Activated CD4-positive, alpha-beta T cell treated with anti-CD3 and anti-CD28 coated beads, Interleukin-2, amount 50 U/mL, for 4 hours (primary cell): ENCODE measurements at places on chromosomes 5 and 9.
A peak's percentile ranks its signal among the peaks of the same experiment; 100 is the strongest.

GRCh38 chr5:76425928-76426804, 23.1 kb downstream of the IQGAP2 start:
- DNase-seq = no peak

DNA sequence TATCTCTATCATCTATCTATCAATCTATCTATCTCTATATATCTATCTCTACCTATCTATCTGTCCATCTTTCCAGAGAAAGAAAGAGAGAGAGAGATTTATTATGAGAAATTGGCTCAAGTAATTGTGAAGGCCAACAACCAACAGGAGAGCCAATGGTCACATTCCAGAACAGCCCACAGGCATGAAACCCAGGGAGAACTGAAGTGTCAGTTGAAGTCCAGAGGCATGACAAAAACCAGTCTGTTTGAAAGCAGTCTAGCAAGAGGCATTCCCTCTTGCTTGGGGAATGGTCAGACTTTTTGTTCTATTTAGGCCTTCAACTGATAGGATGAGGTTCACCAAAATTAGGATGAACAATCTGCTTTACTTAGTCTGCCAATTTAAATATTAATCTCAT, 87.6 kb upstream of the PLCXD3 start:
- DNase-seq = no peak

GRCh38 chr5:98927242-98927988, 1.4 kb downstream of the CHD1 start:
- peak; percentile 57 for DNase-seq

GRCh38 chr5:149088686-149089085, 25.8 kb upstream of the SH3TC2 start:
- no peak for DNase-seq

GRCh38 chr5:20213803-20214202, 225.8 kb upstream of the CDH18 start:
- DNase-seq = no peak

DNA sequence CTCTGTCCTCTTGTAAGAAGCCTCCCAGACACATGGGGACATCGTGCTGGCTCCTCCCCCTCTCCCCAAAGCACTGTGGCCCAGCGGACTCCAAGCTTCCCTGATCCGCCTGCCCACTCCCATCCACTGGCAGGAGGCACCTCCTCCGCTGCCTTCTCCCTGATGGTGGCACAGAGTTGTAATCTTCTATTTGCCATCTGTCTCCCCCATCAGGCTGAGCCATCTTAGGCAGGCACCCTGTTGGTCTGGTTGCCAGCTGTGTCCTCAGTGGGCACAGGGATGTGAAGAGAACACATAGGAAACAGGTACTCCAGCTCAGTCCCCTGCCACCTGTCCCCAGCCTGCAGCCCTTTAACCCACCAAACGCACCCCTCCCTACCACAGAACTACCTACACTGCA, 5.4 kb upstream of the ZDHHC12 start:
- no peak for DNase-seq

- no peak for DNase-seq
Observed at GRCh38 chr5:116453988-116454411, 120.6 kb downstream of the SEMA6A start.

DNA sequence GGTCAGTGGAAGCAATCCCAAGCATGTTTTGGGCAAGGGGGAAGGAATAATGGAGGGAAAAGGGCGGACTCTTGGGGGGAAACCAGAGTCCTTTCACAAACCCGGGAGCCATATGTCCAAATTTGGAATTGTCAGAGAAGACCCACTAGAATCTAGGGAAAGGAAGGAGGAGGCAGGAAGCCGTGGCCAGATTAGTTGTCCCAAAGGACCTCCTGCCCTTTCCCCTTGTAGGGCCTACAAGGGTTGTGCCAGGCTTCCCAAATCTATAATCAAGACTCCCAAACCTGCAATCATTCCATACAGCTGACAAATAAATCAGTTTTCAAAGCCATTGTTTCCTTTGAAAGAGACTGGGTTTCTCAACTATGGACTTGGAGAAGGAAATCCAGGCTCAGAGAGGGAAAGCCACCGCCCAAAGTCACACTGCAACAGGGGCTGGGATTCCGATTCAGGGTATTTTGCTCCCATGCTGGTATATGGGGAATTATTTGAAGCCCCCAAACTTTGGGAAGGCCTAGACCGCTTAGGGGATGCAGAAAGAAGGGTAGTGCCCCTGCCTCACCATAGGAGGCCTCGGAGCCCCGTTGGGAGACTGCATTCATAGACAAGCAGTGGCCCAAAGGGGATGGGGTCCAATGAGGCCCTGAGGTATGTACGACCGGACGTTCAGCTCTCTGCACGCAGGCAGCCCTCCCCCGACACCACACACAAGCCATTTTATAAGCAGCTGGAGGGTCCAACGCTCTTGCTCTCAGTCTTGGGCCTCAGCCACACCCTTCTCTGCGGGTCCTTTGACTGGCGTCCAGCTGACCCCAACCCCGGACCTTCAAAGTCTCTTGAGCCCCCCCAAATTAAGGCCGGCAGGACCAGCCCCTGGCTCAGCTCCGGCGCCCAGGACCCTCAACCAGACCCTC, 815 bp downstream of the ANXA6 start:
- no peak for DNase-seq

GRCh38 chr9:69314547-69314946, 10.5 kb upstream of the ENTREP1 start:
- DNase-seq = no peak

- DNase-seq = no peak
Observed at GRCh38 chr9:72856972-72857623, 95.8 kb downstream of the ALDH1A1 start.

DNA sequence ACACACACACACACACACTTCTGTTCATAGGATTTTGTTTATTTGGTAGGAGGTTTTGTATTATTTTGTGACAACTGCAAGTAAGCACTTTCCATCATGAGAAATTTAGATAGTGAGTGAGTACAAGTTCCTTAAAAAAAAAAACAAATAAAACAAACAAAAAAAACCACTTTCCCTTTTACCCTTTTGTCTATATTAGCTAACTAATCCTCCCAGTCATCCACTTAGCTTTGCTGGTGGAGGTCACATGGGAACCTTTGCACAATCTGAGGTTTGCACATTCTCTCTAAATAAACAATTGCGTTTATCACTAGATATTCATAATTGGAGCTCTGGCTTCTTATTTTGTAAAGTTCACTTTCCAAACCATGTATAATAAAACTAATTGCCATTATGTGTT, 6.8 kb downstream of the ITGA1 start:
- no peak for DNase-seq

GRCh38 chr9:70340572-70340971, 73.9 kb downstream of the KLF9 start:
- DNase-seq = no peak

DNA sequence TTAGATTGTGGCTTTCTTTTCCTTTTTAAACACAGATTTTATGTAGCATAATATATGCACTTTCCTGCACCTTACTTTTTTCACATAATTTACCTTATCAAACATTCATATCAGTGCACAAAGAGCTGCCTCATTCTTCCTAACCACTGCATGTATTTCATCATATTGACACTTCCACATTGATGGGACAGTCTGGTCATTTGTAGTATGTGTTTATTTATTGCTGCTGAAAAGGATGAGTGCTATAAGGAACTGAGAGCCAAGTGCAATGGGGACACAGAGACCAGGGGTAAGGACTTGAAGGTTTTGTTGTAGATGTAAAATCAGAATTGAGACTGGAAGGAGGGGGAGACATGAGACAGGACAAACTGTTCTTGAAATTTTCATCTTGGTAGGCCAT, 193.8 kb downstream of the SMARCA2 start:
- no peak for DNase-seq
